Activated naive CD8-positive, alpha-beta T cell treated with anti-CD3 and anti-CD28 coated beads for 36 hours (primary cell): ENCODE measurements at places on chromosomes 1 and 21. TPM values are rescaled to one million over a fixed set of nuclear protein-coding genes. Genes with fewer than 3 reads are reported as not detected.

Gene PBX1
- total RNA-seq, result 0.04 TPM

Gene TINAGL1
- not detected for total RNA-seq

Gene TDRD5
- not detected for total RNA-seq

Gene MYCL
- total RNA-seq, result 0.20 TPM

Gene TTC24
- total RNA-seq, result 19.6 TPM

Gene LRRC3
- 1.9 TPM for total RNA-seq

Gene TTC34
- total RNA-seq, result 0.48 TPM

- DNase-seq, result no peak
These were observed 6.0 kb upstream of the AKNAD1 start for GRCh38 chr1:108862698-108863477.

GRCh38 chr1:237879195-237879594 lies 11.5 kb downstream of the ZP4 start:
- DNase-seq, result no peak

DNA sequence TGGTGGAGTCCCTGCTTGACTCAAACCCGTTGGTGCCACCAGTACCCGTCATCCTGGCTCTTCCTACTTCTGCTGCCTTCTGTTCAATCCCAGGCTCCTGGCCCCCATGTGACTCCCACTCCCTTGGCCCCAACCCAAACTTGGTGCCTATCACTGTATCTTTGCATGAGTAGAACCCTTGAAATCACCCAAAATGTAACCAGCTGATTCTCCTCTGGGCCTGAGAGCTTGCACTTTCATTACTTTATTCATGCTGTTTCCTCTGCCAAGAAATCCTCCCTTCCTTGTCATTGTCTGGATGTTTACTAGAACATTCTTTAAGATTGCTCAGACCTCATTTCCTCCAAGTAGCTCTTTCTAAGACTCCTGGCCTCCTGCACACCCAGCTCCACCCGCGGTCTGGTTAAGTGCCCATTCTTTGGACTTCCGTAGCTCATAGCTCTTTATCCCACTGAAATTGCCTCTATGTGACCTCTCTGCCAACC lies 15.7 kb downstream of the PTAFR start:
- no peak for DNase-seq

DNA sequence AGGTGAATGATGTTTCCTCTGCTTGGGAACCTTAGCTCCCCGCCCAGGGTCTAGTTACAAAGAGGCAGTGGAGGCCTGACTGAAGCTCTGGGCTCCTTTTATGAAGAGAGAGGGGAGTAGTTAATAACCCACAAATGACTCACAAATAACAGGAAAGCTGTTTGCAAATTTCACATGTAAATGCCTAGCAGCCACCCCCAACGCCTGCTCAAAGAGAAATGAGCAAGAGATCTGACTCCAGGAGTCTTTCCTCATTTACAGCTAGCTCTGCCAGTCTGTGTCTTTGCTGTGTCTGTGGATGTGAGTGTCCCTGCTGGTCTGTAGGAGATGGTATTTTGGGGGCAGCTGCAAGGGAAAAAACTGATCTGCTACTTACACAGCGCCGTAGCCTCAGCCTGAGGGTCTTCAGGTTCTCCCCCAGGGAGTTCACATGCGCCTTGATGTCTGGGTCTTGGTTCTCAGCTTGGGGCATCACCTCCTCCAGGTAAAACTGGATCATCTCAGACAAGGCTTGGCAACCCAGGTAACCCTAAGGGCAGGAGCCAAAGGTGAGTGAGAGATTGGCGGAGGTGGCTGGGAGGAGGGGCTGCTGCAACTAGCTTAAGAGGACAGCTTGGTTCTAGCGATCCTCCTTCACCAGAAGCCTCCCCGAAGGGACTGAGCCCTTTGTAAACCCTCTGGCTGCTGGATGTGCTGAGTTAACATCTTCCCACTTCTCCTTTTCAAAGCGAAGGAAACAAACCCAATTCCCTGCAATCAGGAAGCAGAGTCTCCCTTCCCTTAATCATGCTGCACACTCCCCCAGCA lies at the start of gene IL19:
Gene IL19, plus strand, starts transcription at position 243 of the 807 bp plus-strand sequence. CDS start 65,890 bp downstream, outside the sequence.
- DNase-seq, result no peak

GRCh38 chr1:156126630-156127534 lies 12.4 kb downstream of the LMNA start:
- peak; percentile 87 for DNase-seq

DNA sequence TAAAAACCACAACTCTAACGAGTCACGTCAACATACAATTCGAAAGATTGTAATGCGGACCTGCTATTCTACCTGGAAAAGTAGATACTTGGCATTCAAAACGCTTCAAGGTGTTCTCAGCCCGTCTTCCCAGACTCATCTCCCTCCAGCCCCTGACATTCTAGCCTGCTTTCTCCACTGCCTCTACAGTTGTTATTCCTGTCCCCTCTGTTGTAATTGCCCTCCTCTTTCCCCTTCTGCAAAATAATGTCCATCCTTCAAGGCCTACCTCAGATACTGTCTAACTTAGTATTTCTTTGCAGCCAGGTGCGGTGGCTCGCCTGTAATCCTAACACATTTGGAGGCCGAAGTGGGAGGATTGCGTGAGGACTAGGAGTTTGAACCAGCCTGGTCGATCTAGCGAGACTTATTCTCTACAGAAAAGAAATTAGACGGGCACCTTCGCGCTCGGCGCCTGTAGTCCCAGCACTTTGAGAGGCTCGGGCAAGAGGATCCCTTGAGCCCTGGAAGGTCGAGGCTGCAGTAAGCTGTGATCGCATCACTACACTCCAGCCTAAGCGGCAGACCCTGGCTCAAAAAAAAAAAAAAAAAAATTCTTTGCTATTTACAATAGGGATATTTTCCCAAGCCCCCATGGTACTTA lies 756 bp upstream of the RBM34 start:
- DNase-seq, result no peak

DNA sequence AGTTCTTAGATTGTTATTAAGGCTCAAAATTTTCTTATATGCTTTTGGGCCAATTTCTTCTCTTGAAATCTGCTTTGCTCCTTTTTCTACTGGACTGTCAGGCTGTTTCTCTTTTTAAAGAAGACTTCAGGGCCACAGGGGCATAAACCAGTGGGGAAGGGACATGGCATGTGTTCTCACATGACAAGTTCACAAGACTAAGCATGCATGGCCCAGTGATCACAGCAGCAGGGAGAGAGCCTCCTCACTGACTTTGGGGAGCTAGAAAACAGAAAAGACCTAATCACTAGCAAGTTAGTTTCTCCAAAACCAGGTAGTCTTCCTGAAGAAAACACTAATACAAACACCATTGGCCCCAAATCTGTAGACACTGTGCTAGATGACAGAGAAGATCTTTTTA lies 64.8 kb downstream of the RAB3GAP2 start:
- no peak for DNase-seq

- DNase-seq, result no peak
These were observed 2.0 kb downstream of the EFHD2 start for GRCh38 chr1:15411593-15412137.

- no peak for DNase-seq
These were observed 144.8 kb downstream of the NR5A2 start for GRCh38 chr1:200172311-200172710.

DNA sequence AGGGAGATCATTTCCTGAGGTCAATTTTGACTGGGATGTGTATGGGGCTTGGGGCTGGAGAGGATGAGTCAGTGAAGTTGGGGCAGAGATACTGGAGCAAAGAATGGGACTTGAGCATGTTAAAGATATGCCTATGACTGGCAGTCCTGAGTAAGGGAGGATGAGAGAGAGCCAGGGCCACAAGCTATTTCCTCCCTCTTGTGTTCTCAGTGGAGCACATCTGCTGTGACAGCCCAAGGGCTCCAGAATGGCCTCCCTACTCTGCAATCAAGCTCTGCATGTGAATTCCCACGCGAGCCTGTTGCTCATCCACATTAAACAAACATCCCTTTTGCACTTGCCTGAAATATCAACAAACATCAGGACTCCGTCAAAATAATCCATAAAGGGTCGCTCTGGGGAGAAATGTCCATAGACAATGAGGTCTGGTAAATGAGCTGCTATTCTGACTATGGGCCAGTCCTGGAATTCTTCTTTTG lies 9.2 kb downstream of the ADCY10 start:
- DNase-seq, result no peak
